Activated naive CD4-positive, alpha-beta T cell (primary cell): ENCODE measurements at places on chromosomes 6 and 20.

- DNase-seq: no peak
Measured at GRCh38 chr6:47079638-47080037, 37.5 kb upstream of the ADGRF1 start.

DNA sequence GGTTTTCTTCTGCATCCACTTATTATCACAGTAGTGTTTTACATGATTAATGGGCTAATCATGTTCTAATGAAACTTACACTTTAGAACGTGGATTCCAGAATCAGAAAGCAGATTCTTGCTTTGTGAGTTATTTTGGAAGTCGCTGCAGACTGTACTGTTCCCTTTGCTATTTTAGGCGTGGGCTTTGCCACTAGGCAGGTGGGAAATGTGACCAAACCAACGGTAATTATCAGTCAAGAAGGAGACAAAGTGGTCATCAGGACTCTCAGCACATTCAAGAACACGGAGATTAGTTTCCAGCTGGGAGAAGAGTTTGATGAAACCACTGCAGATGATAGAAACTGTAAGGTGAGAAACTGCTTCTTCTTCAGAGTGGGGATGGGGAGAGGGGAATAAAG is 598 bp downstream of the FABP7 start:
- no peak for DNase-seq

DNA sequence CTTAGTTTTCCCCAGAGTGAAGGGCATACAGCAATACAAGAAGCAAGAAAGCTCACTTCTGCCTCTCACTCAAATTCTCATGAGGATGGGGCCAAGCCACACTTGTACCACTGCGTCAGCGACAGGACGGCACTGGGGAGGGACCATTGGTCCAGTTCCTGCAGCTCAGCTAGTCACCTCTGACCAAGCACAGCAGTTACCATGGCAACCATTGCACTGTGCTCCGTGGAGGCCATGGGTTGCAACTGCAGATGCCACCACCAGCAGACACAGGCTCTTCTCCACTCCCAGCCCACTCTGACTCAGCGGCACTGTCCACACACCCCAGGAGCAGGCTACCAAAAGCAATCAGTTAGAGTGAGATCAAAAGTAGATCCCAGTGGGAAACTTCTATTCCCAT is 441.1 kb upstream of the ARID1B start:
- DNase-seq: no peak

DNA sequence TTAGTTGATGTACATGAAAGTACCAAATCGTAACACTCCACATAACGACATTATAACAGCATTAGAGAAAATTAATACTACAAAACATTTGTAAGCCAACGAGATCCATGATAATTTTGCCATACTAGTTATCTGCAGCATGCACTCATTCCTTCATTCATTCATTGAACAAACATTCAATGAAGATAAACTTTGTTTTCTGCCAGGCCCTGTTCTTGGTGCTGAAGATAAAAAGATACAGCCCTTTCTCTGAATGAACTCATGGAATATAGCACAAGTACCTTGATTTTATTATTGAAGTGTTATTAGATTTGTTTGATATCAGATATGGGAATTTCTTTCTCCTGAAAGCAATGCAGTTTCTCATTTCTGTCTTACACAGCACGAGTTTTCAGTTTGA is 524.0 kb downstream of the TFAP2A start:
- no peak for DNase-seq

DNA sequence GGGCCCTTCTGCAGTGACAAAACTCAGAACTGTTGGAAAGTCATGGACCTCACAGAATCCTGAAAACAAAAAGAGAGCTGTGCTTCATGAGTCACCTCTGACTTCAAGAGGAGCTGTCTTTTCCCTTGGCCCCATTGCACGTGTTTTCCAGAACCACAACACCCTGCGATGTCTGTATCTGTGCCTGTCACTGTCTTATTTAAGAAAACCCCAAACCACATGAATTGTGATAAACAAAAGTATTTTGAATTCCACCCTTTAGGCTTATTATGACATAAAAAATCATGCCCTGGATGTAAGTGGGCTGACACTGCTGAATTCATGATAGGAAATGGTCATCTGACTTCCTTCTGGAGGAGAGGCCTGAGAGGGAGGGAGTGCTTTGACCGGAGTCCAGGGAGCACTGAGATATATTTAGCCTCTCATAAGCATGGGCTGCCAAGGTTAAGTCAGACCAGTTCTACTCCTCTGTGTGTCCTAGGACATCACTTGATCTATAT is 96.4 kb upstream of the DUSP22 start:
- DNase-seq: no peak
